SK-N-SH treated with all-trans-retinoic acid at 6 μM for 48 hours (cell line): ENCODE measurements at places on chromosomes 16 and 17.

GRCh38 chr17:16973760-16974540 lies 2.0 kb upstream of the TNFRSF13B start:
- ATAC-seq, result no peak

DNA sequence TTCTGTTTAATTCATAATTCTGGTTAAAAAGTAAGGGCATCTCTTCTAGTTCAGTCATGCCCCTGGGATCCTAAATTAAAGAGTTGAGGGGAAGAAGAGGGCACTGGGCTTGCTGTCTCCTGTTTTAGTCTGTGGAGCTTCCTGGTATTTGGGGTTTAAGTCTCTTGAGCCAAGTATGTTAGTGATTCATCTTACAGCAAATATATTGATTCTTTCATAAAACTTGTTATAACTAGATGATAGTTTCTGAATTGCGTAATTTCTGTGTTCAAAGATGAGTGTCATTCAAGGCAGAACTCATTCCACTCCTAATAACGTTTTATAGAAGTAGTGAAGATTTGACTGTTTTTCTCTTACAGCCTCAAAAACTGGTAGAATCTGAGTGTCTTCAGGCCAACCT lies 1.7 kb downstream of the TXNDC17 start:
- ATAC-seq, result no peak

DNA sequence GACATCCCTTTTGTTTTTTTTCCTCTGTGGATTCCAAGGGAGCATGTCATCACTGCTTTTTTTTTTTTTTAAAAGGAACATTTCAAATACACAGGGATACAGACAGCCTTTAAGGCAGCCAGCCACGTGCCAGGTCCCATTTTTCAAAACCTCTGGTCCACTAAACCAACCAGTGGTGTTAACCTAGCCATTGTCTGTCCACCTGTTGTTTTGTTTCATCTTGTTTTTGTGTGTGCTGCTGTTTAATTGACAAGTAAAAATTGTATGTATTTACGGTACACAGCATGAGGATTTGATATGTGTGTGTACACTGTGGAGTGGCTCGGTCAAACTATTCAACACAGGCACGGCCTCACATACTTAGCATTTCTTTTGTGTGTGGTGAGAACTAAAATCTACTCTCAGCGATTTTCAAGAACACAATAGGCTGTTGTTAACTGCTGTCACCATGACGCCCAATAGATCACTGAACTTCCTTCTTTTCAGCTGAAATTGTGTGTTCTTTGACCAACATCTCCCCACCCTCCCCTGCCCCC lies 19.2 kb downstream of the TMEM114 start:
- no peak for ATAC-seq

- ATAC-seq, result no peak
Observed at GRCh38 chr17:17793378-17794214, 43.2 kb downstream of the SREBF1 start.

- ATAC-seq, result no peak
Observed at GRCh38 chr17:50781167-50781566, 13.8 kb upstream of the ANKRD40CL start.

DNA sequence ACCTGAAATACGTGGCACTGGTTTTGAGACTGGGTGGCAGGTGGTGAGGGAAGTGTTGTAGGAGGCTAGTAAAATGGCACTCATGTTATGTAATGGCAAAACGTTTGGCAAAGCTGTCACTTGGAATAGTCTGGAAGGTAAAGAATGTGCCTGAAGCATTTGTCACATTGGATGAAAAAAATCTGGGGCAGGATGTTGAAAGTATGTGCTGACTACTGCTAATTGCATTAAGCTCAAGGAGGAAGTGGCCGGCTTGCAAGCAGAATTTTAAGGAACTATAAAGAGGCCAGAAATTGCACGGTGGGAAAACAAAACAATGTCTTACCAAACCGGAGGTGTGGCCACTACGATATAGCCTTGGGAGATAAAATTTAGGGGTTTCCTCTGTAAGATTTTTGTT lies 26.6 kb upstream of the NLRP1 start:
- no peak for ATAC-seq

GRCh38 chr16:23539984-23540816 lies 16.9 kb downstream of the EARS2 start:
- no peak for ATAC-seq

- peak; percentile 80 for ATAC-seq
Observed at GRCh38 chr17:33725675-33726271, 432.7 kb upstream of the ASIC2 start.

- no peak for ATAC-seq
Observed at GRCh38 chr17:39995438-39995837, 14.8 kb downstream of the PSMD3 start.

DNA sequence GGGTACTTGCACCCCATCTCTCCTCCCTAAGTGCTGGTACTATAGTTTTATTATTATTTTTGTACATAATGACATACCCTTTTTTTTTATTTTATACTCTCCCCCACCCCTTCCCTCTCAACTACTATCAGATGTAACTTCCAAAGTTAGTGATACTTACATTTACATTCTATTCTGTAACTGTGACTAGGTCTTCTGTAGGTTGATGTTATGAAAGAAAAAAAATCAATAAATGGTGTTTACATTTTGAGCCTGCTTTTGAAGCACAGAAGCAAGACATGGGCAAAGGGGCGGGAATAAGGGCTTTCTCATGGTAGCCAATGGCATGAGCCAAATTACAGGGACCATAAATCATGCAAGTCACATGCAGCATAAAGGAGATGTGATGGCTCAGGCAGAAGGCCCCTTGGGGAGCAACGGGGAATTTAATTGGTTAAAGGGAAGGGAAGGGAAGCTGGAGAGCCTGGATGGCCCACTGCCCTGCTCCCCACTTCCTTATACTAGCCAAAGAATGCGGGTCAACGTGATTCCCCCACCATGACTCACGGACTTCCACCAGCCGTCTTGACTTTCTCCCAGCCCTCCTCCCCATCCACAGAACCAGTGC lies 2.4 kb upstream of the ACSF2 start:
- ATAC-seq, result peak; percentile 62
